Ureter (tissue), 1 donor: ENCODE measurements at places on chromosomes 4 and X. TPM values are rescaled to one million over a fixed set of nuclear protein-coding genes. Genes with fewer than 3 reads are reported as not detected.

- DNase-seq = no peak
Measured at GRCh38 chr4:95087657-95088455, 330.1 kb downstream of the BMPR1B start.

DNA sequence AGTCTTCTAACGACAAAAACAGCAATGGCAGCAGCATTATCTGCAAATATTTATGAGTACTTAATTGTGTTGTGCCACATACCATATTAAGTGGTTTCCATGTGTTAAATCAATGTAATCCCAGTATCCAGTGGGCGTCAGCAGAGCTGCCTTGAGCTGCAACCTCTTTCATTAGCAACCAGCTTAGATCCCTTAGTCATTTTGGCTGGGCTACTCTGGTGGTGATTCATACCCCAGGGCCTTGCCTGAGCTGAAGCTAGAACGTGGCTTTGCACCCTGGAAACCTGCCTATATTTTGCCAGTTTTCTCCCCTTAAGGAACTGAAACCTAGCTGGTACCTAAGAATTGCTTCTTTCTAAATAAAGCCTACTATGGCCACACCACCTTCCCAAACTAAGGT, 474.3 kb upstream of the FTHL17 start:
- DNase-seq = no peak

GRCh38 chrX:46561824-46562657, 11.5 kb upstream of the CHST7 start:
- DNase-seq = no peak

- no peak for DNase-seq
Measured at GRCh38 chr4:11223311-11223710, 205.4 kb downstream of the HS3ST1 start.

GRCh38 chrX:24145303-24146186, 4.0 kb upstream of the ZFX start:
- no peak for DNase-seq

GRCh38 chr4:26402458-26402857, 81.6 kb downstream of the RBPJ start:
- DNase-seq = no peak

DNA sequence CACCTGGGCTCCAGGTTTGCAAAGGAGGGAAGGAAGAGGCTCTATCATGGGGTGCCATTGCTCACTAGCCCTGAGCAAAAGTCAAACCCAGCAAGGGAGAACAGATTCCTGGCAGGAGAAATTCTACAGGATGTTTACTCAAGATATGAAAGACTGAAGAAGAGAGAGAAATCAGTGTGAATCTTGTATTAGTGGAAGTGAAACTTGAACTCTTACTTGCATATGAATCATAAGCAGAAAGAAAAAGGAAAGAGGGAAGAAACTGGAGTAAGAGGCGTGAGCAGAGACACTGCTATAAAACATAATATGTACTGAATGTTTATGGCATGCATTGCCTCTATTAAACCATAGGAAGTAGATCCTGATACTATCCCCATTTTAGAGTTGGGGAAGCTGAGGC, 60.9 kb downstream of the C4orf46 start:
- DNase-seq = no peak

DNA sequence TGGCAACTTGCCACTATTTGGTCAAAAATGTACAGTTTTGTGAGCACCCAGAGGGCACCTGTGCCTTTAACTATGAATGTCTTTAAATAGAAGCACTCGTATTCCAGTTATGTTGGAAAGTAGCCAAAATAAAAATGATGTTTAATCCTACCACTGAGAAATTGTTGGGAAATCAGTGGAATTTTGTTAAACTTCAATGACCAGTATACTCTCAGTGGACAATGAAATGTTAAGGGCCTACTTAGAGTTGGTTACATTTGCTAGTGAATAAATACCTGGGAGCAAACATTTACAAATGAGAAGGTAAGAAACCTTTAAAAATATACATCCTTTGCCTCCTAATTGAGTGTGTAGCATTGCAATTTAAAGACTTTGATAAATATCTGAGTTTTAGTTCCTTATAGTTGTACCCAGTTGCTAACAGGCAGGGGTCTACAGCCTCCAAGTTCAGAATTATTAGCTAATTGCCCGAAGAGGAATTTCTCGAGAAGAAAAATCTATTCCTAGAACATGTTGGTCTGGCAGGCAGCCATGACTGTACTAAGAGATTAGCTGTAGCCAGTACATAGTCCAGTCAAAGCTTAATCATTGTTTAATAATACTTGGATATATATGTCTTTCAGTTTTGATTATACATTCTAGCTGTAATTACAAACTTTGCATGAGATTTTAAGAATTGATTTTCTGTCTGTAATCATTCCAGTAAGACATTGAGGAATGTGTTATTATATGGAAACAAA, 93.2 kb downstream of the IL1RAPL2 start:
- no peak for DNase-seq

GRCh38 chr4:128191115-128191781, 96.4 kb downstream of the PGRMC2 start:
- peak; percentile 62 for DNase-seq

GRCh38 chrX:69366183-69366582, 137.9 kb upstream of the NALF2 start:
- DNase-seq = no peak

DNA sequence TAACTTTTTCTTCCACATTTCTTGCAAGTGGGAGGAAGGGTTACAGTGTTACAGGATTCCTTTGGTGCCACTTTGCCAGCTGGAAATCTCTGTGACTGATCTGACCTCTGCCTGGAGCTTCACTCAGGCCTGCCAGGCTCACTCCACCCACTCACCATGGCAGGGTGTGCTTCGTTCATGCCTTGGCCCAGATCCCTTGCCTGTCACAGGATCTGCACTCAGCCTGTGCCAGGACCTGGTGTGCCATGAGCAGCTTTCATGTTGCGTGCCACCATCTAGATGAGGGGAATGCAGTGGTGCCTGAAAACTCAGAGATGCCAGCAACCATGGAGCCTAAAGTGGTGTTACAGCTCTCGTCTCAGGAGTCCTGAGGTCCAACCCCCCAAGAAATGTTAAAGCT, 2596.4 kb downstream of the PCDH7 start:
- DNase-seq = no peak

The RHOXF2B gene
- not detected for total RNA-seq

The TIGD4 gene
- total RNA-seq = 1.6 TPM

The PHEX gene
- 0.26 TPM for total RNA-seq

The TMSB15A gene
- not detected for total RNA-seq

The BTK gene
- total RNA-seq = 7.9 TPM

The GABRG1 gene
- not detected for total RNA-seq
